Immature natural killer cell (primary cell): ENCODE measurements at places on chromosomes 3 and 15.
A peak's percentile ranks its signal among the peaks of the same experiment; 100 is the strongest.

- DNase-seq, result no peak
These were observed 487.1 kb upstream of the NR2F2 start for GRCh38 chr15:95843241-95843910.

- DNase-seq, result no peak
These were observed 24.0 kb upstream of the USP3 start for GRCh38 chr15:63480441-63480821.

DNA sequence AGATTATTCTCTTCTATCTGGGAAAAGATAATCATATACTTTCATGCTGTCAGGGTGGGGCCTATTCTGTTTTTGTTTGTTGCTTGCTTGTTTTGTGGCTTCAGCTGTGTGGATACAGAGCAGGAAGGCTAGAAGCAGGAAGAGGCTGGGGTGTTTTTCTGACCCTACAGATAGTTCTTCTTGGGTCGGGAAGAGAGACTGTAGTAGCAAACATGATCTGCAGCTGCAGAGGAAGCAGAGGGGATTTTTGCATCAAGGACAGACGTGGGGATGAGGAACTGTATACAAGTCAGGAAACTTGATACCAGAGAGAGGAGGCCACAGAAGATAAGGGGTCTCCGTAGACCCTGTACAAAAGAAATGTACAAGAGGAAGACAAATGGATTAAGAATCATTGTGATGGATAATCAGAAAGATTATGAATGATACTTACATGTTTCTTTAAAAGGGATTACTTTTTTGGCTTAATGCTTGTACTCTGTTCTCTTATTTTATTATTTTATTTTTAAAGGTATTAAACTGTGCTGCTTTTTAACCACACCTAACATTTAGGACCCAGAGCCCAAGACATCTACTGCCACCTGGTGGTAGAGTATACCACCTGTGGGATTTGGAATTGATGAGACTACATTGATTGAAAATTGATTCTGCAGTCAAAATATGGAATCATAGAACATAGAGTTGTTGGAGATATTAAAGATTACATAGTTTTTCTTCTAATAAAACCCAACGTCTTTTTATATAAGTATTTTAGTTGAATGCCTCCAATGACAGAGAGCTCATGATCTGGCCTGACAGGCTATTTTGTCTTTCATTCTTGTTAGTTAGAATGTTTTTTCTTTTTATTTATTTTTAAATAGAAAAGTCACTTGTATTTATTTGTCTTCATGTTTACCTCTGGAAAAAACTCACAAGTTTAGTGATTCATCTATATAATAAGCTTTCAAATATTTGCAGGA is 87.3 kb upstream of the ROPN1 start:
- peak; percentile 2 for DNase-seq

GRCh38 chr3:161072211-161072621 is 32.9 kb downstream of the B3GALNT1 start:
- DNase-seq, result no peak
